ENCODE measurements at places on chromosomes 4 and X.

DNA sequence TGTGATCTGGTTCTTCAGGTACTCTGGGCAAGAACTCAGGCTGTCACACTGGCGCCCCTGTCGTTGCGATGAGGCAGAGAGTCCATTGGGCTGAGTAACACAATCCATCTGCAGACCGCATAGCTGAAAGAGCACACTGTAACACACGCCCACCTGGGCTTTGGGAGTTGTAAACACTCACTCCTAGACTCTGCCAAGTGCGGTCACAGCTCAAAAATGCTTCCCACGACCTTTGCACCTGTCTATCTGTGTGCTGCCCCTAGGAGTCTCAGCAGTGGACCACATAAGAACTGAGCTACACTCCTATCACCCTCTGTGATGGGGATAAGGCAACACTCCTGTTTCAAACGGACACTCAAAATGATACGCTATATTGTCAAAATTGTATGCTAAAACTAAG, 2028.3 kb downstream of the PCDH7 start:
- no peak for DNase-seq

DNA sequence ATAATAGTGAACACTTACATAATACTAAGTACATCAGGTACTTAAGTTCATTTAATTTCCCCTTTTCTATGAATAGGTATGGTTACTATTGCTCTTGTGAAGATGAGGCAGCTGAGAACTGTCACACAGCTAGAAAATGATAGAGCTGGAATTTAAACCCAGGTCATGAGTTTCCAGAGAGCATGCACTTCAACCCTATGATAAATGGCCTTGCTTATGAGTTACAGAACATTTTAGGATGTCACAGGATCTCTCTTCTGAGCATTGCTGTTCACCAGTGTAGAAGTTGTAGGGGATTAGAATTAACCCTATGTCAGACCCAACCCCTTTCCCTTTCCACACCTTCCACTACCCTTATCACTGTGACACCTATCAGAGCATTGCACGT, 46.5 kb upstream of the TMEM33 start:
- no peak for DNase-seq

GRCh38 chr4:42710761-42711160, 53.9 kb upstream of the ATP8A1 start:
- DNase-seq: no peak

DNA sequence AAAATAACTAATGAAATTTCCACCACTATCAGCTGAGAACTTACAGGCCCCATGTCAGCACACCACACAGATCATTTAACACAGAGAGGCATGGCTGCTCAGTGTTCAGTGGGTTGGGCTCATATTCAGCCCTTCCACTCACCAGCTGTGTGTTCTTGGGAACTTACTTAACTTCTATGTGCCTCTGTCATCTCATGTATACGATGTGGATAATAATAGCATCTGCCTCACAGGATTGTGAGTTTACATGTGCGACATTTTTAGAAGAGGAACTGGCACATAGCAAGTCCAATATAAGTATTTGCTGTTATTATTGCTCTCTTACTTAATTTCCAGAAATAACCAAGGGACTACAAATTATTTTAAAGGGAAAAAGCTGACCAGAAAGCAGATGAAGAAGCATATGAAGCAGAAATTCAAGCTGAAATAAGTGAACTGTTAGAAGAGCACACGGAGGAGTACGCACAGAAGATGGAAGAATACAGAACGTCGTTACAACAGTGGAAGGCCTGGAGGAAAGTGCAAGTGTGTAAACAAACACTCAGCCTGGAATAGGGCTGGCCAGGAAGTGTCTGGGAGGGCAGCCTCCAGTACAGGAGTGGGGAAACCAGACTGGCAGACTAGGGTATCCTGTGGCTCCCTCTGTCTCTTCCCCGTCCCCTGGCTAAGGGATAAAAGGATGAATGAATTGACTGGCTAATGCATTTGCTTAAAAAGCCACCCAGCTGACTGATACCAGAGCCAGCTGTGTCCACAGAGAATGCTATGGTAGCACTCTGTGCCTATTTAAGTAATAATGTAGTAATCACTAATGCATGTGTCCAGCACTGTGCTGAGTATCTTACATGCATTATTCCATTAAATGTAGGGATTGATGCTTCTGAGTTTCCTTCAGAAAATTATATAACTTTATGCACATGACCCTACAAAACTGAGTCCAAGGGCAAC, 67.1 kb downstream of the CC2D2A start:
- DNase-seq: no peak

GRCh38 chr4:153292897-153293741, 51.4 kb upstream of the MND1 start:
- no peak for DNase-seq

GRCh38 chr4:111879539-111879938, 265.7 kb upstream of the FAM241A start:
- no peak for DNase-seq

DNA sequence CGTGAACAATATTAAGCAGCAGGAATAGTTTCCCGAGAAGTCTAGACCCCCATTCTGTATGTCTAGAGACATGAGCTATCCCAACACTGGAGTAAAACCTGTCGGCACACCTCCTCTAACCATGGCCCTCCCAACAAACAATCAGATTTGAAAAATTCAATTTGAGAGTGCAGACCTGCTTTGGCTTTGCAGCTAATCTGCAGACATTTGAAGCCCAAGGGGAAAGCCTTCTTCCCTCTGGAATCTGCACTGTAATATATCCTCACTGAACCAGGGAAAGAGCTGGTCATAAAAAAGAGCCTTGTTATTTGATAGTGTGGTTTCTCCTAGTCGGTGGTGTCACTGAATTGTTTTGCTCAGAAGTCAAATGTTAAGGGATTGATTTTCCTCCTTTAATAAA, 44.6 kb upstream of the KLHL34 start:
- no peak for DNase-seq

DNA sequence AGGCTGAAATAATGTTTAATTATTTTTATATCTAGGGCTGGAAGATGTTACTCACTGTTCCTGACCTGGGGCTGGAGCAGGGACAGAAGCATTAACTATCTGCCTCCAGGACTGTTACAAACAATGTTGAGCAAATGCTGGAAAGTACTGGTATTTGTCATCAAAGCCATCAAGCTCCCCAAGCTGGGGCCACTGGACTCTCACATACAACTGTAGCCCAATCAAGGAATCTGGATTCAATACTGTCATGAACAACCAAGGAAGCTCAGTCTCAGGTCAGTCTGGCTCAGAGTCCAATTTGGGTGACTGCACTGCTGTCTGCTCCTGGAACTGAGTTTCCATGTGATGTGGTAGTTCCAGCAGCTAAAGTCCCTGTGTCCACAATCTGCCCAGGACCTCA, 50.4 kb downstream of the APOO start:
- no peak for DNase-seq

DNA sequence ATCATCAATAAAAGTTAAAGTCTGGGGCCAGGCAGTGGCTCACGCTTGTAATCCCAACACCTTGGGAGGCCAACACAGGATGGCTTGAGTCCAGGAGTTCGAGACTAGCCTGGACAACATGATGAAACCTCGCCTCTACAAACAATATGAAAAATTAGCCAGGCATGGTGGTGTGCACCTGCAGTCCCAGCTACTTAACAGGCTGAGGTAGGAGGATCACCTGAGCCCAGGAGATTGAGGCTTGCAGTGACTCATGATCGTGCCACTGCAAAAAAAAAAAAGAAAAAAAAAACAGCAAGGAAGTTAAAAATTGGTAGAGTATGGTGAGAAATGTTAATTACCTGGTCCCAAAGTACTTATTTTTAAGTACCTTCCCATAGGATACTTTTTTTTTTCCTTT, 27.5 kb downstream of the FBXW7 start:
- no peak for DNase-seq

DNA sequence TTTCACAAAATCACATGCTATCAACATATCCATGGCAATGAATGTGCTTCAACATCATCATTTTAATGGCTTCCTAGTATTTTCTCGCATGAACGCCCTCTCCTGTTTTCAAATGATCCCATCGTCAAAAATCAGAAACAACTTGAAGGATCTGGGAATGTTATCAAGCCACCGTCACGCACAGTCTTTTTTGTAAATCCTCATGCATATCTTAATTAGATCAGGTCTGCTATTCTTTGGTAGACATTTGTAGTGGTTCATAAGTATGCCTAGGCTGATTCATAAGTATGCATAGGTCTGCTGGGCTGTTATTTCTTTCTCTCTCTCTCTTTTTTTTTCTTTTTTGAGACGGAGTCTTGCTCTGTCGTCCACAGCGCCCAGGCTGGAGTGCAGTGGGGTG, 101.6 kb downstream of the CLNK start:
- no peak for DNase-seq

GRCh38 chrX:108312957-108313356, 125.3 kb downstream of the COL4A6 start:
- DNase-seq: no peak

DNA sequence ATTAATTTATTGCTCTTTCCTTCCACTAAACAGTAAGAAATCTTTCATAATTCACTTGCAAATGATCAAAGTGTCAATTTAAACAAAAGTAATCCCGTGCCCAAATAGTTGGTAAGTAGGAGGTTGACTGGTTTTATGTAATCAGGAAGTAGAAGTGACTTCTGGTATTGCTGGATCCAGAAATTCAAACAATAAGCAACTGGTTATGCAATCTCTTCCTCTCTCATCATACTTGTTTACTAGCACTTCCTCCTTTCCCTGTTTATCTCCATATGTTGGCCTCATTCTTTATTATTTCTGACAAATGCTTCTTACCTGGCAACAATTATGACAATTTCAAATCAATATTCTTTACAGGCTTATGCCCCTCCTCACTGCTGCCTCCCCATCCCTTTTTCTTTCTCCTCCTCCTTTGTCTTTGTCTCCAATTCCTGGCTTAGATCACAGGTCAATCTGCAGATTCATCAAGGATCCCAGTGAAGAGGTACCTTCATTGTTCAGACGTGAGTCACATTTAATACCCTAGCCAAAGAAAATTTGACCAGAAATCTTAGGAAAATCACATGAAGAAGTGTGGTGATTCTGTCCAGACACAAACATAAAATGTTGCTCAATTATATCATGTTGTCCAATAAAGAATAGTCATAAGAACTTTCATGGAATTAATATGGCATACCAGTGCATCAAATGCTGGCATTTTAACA, 323.2 kb upstream of the PCDH7 start:
- peak; percentile 4 for DNase-seq

- no peak for DNase-seq
Measured at GRCh38 chr4:182583703-182584415, 333.3 kb downstream of the DCTD start.

DNA sequence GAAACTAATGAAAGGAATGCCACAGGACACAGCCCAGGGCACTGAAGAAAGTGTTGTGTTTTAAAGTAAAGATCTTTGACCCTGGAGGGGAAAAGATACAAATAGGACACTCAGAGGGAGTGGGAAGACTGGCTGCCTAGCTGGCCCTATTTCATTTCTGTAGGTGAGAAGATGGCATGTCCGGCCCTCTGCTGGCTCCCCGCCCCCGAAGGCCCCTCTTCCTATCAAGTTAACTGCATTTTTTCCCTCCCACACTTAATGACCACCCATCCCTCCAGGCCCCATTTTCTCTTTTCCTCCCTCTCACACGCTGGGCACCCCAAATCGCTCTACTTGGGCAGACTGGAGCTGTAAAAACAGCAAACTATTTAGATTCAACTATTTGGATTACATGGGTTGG, 5.5 kb upstream of the TRIM75 start:
- DNase-seq: no peak

GRCh38 chrX:113726898-113727297, 857.0 kb upstream of the HTR2C start:
- no peak for DNase-seq

GRCh38 chr4:56388306-56388705, 1.0 kb upstream of the AASDH start:
- DNase-seq: no peak

- no peak for DNase-seq
Measured at GRCh38 chrX:32987142-32987541, 224.2 kb downstream of the DMD start.

GRCh38 chr4:184763150-184763780, 29.4 kb upstream of the CENPU start:
- DNase-seq: no peak

DNA sequence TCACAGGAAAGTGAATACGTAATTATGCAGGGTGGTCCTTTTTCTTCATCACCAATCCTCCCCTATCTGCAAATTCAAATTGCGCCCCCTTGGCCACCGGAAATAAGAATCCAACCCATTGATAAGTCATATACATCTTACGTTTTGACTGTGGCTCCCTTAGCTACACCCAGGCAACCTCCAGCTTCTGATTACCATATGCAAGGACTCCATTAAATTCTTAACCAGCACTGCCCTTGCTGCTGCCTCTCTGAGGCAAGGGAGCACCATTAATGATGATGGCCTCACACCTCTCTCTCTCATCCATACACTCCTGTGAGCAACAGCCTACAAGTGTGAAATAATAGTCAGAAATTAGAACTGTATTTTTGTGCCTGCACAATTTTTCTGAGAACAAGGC, 106.0 kb upstream of the NOCT start:
- no peak for DNase-seq

GRCh38 chr4:18077808-18078207, 56.3 kb upstream of the LCORL start:
- no peak for DNase-seq

DNA sequence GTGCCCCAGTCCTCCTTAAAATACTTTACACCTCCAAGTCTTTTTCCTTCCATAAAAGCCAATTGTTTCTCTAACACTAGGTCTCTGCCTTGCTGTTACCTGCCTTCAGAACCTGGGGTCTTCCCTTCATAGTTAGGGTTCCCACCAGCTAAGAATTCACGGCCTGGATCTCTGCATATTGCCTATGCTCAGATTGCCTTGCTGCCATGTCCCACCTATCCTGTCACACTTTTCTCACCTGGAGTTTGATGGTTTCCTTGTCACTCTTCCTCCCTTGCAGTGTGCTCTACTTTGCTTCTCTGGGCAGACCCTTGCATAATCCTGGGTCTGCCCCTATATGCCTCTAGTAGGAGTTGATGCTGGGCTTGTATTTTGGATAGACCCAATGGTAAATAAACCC, 36.6 kb upstream of the TMPRSS11E start:
- no peak for DNase-seq

DNA sequence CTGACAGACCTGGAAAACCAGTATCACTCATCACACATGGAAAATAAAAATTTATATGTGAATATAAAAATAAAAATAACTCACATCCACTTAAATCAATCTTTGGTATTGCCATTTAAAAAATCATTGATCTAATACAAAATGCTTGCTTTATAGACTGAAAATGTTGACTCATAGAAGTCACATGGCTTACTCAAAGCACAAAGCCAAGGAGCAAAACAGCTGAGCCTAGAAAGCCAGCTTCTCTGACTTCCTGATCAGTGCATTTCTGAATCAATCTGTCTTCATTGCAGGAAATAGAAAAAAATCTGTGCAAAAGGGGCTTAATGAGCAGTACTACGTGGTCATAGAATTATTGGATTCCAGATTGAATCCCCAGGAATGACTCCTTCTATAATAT, 176.9 kb upstream of the HS3ST1 start:
- DNase-seq: no peak

DNA sequence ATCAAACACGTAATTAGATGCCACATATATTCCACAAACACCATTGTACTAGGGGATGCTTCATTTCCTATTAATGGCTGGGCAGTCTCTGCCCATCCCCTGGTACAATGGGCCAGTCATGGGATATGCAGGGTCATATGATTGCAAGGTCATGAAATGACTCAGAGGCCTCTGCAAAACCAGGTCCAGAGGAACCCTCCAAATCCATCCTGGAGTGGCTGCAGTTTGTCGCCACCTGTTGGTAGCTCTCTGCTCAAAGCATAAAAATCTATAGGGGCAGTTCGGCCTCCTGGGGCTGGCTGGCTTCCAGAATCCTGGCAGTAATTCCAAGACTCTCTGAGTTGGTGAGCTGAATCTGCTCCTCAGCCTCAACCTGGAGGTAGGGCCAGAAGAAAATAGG, 22.9 kb upstream of the PUDP start:
- peak; percentile 6 for DNase-seq
